ENCODE measurements at places on chromosomes 5 and 9.
A peak's percentile ranks its signal among the peaks of the same experiment; 100 is the strongest.

DNA sequence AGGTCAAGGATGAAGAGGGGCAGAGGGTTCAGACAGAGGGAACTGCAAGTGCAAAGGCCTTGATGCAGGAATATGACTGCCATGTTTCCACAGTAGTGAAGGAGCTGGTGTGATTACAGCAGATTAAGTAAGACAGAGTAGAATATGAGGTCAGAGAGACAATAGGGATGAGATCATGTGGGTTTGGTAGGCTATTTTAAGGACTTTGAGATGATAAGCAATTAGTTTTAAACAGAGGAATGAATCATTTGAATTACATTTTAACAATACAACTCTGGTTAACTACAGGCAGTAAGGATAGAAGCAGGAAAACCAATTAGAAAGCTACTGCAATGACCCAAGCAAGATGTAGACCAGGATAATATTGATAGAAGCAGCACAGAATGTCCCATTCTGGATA lies 7.7 kb downstream of the CENPK start:
- DNase-seq, result no peak

- peak; percentile 83 for DNase-seq
Observed at GRCh38 chr5:176619203-176619568, 9.2 kb upstream of the GPRIN1 start.

DNA sequence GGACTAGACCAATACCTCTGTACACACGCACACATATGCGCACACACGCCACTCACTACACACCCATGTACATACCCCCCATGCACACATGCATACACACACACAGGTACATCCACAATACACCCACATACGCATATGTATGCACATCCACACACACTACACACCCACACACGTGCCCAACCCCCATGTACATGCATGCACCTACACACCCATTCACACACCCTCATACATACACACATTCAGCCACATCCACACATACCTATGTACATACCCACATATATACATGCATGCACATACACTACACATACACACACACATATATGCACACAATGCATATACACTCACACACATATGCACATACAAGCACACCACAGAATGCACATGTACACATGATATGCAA lies 107.1 kb downstream of the GADD45G start:
- DNase-seq, result no peak

DNA sequence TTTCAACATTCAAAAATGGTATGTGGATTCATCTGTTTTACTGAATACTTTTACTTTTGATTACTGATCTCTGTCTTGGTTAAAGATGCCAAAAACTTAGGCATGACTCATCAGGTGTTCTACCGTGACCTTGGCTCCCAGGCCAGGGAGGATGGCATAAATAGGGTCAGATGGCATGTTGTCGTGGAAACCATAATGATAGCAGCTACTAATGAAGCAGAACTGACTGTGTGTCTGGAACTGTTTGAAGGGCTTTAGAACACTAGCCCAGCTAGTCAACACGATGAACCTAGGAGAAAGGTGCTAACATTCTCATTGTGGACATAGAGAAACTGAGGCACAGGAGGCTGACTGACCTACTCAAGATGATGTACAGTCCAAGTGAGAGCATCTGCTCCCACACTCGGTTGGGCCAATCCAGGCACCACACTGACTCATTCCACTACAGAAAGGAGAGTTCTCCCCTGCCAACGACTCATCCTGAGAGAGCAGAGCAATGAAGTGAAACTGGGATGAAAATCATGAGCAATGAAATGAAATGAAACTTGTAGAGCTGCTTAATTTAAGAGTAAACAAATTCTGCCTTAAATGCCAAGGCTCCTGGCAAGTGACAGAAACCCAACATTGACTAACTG lies 116.0 kb downstream of the TENT4A start:
- DNase-seq, result peak; percentile 38

DNA sequence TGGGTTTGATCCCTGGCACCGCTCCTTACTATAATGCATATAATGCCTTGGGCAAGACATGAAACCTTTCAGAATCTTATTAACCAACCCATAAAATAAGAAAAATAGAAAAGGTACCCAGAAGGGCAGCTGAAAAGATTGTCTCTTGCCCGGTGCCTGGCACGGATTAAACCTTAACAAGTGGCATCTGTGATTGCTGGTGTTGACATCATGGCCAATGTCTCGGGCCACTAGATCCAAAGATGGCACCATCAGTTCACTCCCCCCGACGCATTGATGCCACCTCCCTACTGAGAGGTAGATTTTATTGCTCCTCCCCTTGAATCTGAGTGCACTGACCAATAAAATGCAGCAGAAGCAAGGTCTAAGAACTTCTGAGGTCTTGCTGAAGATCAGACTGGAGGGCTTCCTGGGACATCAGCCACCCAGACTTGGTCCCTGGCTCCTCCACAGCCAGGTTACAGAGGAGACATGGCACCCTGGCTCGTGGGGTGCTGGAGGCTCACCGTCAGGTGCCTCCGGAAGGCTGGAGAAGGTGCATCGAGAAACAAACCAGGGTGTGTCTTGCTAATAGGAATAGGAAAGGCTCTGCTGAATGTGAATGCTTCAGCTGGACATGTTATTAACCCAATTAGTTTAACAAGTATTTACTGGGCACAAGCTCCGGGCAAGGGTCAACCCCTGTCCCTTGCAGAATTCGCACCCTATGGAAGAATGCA lies 80.0 kb upstream of the COL5A1 start:
- no peak for DNase-seq

DNA sequence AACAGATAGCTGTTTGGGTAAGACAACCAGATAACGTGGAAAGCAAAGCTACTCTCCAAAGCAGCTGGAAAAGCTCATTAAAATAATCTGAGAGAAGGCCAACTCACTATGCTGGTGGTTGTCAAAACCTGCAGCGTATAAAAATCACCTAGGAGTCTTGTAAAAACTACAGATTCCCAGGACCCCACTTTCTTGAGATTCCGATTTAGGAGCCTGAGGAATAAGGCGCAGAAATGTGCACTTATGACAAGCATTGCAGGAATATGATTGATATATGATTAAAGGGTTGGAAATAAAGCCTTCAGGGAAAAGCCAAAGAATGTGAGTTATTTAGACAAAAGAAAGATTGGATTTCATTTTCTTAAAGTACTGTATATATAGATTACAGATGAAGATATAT lies 285.0 kb upstream of the PTGER4 start:
- no peak for DNase-seq

DNA sequence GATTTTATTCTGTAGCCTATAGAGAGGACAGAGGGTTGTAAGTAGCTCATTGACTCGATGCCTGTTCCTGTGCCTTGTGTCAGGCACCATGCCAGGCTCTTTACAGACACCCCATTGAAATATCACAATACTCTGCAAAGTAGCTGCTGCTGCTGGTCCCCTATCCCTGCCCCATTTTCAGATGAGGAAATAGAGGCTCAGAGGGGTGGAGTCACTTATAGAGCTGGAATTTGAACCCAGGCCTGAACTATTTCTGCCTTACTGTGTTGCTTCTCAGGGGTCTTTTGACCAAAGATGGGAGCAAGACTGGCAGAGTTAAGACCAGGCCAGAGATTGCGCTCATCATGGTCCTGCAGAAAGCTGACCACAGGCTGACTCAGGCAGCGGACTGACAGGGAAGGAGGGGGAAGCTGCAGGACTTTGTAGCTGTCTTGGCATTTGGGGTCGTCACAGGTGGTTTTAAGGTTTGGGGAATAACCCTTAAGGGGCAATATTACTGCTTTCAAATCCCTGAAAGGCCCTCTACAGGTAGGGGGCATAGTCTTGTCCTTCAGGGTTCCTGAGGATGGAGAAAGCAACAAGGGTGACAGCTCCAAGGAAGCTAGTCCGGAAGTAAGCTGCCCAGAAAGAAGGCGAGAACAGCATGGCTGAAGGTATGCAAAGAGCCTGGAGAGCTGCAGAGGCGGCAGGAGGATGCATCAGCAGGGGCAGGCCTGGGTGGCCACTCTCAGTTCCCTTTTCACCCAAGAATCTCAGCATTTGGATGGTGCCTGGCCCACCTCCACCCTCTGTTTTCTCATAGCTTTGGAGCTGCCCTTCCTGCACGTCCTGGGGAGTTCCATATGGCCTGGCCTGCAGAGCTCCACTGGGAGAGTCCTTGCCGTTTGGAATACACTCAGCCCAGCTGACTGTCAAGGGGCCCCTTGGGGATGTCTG lies 18.3 kb upstream of the NDST1 start:
- DNase-seq, result no peak

DNA sequence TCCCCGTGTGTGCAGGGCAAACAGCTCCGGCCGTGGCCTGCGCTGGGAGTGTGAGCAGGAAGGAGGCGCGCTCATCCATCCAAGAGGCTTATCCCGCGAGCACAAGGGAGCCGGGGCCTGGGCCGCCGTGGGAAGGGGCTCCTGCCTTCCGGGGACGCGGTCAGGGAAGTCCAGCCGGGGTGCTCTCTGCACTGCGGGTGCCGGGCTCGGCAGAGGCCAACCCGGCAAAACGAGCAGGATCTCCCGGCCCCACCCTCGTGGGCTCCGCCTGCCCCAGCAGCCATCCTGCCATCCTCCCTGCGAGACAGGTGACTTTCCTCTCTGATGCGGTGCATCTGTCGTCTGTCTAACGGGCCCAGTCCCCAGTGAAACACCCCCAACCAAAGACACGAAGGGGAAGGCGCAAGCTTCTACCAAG lies 244.2 kb downstream of the AUH start:
- DNase-seq, result no peak

DNA sequence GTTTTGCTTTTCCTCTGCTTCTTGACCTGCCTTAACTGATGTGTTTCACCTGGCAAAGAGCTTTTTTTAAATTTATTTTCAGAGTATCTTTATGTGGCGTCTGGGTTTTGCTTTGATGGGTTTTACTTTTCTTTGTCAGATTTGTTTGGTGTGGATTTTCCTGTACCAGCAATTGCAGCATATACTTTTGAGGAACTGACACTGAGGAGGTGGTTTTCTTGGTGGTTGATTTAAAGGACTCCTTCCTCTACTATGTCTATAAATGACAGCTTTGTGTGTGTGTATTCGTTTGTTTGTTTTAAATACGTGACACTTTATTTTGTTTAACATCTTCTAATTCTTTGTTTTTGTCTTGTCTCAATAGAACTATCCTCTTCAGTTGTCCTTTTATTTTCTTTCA lies 1071.9 kb upstream of the ARRDC3 start:
- DNase-seq, result no peak

- DNase-seq, result no peak
Observed at GRCh38 chr5:81408496-81408895, 14.6 kb upstream of the ACOT12 start.

DNA sequence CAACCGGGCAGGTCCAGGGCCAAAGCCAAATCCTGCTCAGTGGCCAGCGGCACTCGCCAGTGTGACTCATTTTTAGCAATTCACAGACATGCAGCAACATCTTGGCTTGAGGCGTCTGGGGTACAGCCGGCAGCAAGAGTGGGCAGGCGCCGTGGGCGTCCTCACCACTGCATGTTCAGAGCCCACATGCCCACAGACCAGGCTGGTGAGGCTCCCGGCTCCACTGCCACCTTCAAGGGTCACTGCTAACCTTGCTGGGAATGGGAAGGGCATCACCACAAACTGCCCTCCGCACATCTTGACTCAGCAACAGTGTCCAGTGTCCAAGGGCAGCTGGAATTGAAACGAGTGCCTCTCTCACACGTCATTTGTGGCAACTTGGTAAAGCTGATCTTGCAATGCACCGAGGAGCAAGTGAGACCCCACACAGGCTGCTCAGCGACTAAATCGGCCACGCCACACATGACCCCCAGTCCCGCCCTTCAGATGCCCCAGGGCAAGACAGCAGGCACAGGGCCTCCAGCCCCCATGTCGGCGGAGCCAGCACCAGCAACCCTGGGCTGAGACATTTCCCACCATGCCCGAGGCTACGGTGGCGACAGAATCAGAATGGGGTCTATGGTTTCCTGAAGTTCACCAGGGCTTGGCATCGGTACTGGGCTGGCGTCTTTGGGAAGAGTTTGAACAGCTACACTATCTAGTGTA lies 140.3 kb downstream of the ROR2 start:
- DNase-seq, result no peak

DNA sequence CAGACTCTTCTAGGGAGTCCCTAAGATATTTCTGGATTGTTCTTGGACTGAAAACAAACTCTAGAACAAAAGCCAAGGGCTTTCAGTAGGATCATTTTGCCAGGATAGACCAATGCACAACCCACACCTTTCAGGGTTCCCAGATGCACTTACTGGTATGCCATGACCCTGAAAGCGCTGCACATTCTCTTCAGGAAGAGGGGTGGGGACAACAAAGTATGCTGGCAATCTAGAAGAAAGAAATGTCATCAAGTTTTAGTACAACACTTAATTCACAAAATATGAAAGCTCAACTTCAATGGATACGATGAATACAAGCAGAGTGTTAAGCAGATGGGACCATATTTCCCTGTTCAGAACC lies 57.2 kb downstream of the MTMR12 start:
- DNase-seq, result no peak

DNA sequence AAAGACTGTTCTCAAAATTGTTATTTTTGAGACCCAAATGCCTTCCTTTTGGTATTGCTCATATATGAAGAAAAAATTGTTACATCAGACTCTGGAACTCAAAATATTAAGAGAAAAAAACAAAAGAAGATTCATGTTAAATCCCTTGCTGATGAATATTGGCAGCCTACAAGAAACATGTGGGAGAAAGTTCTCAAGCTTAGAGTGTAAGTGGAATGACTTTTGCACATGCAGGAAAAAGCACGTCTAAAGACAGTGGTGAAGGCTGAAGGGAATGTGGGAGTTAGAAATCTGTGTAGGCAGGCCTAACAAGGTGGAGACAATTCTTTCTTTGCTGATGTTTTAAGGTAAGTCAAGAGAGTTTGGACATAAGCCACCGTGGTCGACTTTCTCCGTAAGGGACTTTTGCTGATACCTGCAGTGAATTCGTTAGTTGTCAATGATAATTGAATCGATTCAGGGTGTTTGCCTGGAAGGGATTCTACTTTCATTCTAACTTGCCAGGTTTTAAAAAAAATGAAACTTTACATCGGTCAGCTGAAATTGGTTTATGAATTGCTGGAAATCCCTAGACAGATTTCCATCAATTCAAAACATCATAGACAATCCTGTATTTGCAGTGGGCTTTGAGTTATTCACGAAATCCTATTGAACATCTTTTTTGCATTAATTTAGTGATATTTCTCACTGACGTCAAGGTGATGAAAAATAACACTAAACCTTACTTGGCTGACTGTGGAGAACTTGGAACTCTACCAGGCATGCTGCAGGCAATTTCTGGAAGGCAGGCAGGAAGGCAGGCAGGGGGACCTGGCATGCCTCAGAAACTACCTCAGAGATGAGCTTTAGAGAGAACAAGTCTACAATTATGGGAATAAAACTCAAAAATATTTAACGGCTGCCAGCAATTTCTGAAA lies 359.1 kb upstream of the ADAMTSL1 start:
- no peak for DNase-seq

GRCh38 chr5:133562554-133562953 lies 49.8 kb downstream of the FSTL4 start:
- no peak for DNase-seq

GRCh38 chr9:70557661-70558369 lies 143.4 kb upstream of the KLF9 start:
- DNase-seq, result no peak

DNA sequence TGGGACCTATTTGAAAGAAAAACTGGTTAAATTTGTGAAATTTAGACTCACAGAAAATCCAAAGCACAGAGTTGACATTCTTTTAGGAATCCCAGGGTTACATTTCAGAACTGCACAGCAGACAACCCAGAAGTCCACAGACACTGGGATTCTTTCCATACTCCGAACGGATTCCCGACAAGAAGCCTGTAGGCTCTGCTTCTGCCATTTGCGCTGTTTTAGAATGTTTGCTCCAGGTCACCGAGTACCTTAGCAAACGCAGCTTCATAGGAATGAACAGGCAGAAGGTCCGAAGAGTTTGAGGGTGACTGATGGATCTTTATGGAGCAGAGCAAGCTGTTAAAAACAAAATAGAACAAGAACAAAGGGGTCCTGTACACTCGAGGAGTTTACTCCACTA lies 84.5 kb upstream of the NFIB start:
- DNase-seq, result no peak

Data from stimulated activated CD8-positive, alpha-beta memory T cell treated with anti-CD3 and anti-CD28 coated beads, Interleukin-15, amount 100 ng/mL, for 48 hours (primary cell).